Stimulated activated CD4-positive, alpha-beta T cell treated with anti-CD3 and anti-CD28 coated beads, Interleukin-15, amount 100 ng/mL, for 48 hours (primary cell): ENCODE measurements at places on chromosomes 1 and 21.
A peak's percentile ranks its signal among the peaks of the same experiment; 100 is the strongest.

DNA sequence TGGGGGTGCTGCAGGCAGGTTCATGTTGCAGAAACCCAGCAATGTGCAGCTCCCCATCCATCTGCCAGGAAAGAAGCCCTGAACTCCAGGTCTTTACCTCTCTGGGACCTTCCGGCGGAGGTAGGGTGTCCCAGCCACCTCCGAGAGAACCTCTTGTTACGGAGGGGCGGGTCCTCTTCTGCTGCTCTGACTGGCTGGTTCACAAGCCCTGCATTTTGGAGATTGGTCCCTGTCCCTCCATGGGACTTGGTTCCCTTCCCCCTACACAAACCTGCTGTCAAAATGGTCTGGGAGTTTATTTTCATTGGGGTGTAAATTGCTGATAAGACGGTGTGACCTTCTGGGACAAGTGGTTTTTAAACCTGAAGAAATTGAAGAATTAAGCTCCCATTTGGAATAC lies 8.0 kb upstream of the CELSR2 start:
- DNase-seq = no peak

DNA sequence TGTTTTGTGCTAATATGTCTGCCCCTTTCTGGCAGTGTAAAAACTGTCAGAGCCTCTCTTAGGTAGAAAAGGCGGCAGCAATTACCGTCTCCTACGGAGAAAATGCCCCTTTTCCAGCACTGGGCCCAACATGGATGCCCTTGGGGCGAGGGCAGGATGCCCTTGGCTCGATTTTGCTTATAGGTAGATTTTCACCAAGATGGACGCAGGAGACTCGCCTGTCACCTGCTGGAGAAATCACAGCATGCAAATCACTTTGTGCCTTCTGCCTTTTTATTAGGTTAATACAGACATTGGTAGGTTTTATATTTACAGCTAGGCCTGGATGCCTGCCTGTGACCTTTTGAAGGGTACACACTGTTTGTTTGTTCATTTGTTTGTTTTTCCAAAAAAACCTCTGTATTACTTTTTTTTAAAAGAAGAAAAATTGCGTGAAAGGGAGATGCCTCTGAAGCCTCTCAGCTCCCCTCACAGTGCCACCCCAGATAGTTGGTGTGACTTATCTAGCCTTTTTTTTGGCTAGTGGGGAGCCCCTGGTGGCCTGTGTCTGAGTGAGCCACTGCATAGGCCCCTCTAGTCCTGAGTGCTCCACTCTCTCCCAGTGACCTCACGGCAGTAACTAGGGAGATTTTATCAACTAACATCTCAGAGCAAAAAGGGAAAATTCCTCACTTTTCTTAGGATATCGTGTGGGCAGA lies 2.5 kb downstream of the ATP1B1 start:
- DNase-seq = no peak

GRCh38 chr1:50358962-50359361 lies 64.3 kb downstream of the DMRTA2 start:
- DNase-seq = no peak

DNA sequence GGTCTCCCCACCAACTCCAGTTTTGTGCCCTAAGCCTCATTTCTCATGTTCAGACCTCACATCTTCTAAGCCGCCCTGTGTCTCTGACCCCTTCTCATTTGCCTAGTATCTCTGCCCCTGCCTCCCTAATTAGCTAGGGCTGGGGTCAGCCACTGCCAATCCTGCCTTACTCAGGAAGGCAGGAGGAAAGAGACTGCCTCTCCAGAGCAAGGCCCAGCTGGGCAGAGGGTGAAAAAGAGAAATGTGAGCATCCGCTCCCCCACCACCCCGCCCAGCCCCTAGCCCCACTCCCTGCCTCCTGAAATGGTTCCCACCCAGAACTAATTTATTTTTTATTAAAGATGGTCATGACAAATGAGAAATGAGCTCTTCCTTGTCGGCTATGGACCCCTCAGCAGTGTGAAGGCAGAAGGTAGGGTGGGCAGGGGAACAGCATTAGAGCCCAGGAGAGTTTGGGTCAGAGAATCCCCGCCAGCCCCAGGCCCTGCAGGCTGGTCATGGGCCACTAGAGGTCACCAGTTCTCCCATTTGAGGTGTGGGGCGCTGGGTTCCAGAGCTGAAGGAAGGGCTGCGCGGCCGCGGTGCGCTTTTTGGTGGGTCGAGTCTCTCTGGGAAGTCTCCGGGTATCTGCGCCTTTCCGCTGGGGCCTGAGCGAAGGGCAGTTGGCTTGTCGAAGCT lies 11.5 kb downstream of the ADAMTSL4 start:
- peak; percentile 85 for DNase-seq

GRCh38 chr1:221559911-221560310 lies 182.0 kb downstream of the DUSP10 start:
- no peak for DNase-seq
